ENCODE measurements at places on chromosomes 2 and 18.

GRCh38 chr2:131033786-131034121 lies 59.5 kb downstream of the FAM168B start:
- DNase-seq: no peak

GRCh38 chr2:81976998-81977397 lies 1672.4 kb upstream of the LRRTM1 start:
- no peak for DNase-seq

GRCh38 chr2:227472265-227473121 lies 537 bp downstream of the AGFG1 start:
- peak; percentile 63 for DNase-seq

GRCh38 chr18:21272016-21272579 lies 30.1 kb downstream of the GREB1L start:
- DNase-seq: no peak

DNA sequence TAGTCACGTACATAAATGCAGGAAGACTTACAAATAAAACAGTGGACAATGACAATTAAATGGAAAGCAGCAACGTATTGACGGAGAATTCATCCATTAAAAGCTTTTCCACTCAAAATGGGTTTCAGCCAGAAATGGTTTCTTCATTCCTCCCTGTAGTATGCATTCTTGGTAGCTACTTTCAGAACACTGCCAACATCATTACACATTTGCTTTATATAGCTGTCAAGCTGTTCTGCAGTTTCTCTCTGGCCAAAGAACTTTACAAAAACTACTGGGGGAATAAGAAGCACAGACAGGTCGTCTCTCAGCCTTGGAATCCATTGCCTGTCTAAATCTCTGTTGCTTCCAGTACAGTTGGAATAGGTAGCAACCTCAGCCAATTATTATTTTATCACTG lies 84.1 kb upstream of the NCKAP5 start:
- no peak for DNase-seq

DNA sequence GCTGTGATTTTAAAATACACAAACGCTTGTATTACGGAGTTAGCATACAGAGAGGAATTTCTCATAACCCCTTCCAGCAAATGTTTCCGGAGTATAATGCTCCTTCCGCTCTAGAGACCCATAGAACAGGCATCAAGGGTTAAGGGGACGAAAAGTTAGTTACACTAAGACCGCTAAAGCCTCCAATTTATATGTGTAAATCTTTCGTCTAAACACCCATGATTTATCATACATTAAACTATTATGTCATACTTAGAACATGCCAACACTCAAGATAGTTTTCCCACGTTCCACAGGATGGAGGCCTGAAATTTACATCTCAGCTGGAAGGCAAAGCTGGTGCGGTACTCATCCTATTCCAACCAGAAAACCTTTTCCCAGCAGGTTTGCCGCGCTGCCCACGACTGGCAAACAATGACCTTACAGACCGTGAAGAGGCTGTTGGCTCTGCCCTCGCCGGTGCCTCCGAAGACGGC lies 650 bp downstream of the ORMDL1 start:
- DNase-seq: no peak

GRCh38 chr18:48735080-48735676 lies 196.3 kb downstream of the CTIF start:
- no peak for DNase-seq

GRCh38 chr2:111896576-111896975 lies 1.8 kb upstream of the MERTK start:
- no peak for DNase-seq

GRCh38 chr2:136727973-136728699 lies 37.2 kb upstream of the THSD7B start:
- DNase-seq: no peak

DNA sequence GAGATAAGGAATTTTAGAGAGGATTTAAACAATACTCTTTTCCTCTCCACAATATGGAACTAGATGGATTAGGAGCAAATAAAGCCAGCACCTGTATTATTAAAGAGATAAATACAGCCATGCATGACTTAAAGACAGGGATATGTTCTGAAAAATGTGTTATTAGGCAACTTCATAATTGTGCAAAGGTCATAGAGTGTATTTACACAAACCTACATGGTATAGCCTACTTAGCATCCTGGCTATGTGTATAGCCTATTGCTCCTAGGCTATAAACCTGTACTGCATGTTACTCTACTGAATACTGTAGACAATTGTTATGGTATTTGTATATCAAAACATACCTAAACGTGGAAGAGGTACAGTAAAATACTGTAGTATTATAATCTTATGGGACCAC lies 53.0 kb downstream of the PTRHD1 start:
- no peak for DNase-seq

- DNase-seq: no peak
These were observed 273.7 kb upstream of the KYNU start for GRCh38 chr2:142603759-142604158.

DNA sequence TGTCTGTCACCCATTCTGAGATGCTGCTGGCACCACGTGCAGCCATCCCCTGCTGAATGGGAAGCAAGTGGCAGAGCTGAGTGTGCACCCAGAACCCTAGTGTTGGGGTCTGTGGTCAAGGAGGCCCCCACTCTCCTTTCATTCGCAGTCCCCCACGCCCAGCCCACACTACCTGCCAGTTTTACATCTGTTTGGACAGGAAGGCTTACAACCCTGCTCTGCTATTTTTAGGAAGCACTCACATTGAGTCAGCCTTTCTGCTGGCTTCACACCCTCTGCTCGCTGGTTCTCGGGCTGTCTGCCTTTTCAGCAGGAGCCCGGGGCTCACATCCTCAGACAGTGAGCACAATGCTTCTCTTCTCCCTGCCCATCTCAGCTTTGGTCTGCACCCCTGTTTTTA lies 10.7 kb upstream of the ADCY3 start:
- peak; percentile 37 for DNase-seq

- no peak for DNase-seq
These were observed 3.7 kb downstream of the ALS2 start for GRCh38 chr2:201777043-201777442.

GRCh38 chr2:136344339-136344738 lies 226.4 kb upstream of the CXCR4 start:
- DNase-seq: no peak

GRCh38 chr2:16123421-16123820 lies 183.1 kb downstream of the MYCN start:
- DNase-seq: no peak

Data from stimulated activated naive CD8-positive, alpha-beta T cell treated with anti-CD3 and anti-CD28 coated beads, Interleukin-15, Interleukin-2, amounts not matched to agents 100 U/mL and 50 U/mL, for 24 hours (primary cell).